Activated CD8-positive, alpha-beta memory T cell treated with anti-CD3 and anti-CD28 coated beads for 1 hour (primary cell): ENCODE measurements at places on chromosomes 11 and 22.

DNA sequence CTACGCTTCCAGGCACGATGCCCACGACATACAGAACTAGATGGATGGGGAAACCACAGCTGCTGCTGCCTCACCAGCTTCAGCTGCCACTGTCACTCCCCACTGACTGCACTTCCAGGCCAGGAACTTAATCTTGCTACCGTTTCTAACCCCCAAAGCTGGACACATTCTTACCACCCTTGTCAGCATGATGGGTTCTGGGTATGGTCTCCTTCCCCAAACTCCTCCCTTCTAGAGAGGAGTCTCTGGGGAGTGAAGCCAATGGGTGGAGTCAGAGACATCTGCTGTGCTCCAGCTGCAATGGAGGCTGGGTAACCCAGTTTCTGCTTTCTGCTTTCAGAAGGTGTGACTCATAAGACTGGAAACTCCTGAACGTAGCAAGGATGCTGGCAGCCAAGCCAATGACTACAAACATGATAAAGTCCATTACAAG is 87.0 kb upstream of the THY1 start:
- no peak for DNase-seq

GRCh38 chr11:100445231-100445735 is 241.8 kb upstream of the ARHGAP42 start:
- no peak for DNase-seq

DNA sequence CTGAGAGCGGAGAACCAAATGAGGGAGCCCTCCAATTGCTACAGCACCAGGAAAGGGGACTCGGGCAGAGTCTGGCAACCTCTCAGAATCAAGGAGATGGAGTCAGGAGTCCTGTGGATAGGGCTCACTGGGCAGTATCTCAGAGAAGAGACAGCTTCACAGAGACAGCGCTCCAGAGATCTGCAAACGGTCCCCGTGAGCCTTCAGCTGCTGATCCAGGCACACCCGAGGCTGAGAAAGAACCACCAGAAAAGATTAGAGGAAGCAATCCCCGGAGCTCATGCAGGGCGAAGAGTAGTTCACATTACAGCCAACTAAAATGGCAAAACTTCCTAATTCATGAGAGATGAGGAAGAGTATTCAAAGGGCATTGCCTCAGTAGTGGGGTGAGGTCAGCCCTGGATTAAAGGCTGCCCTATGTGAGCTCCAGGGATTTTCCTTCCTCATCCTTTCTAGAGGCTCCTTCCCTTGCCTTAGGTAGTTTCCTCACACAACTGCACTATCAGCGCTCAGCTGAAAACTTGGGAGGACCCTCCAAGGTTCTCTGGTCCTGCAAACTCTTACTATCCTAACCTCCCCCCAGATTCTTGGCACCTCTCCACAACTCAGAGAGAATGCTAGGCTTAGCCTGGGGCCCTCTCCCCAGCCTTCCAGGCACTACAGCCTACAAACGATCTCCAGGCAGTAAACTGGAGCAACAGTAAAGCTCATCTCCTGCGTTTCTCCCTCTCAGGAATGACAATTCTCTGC is 23.7 kb downstream of the SCN4B start:
- DNase-seq = no peak

DNA sequence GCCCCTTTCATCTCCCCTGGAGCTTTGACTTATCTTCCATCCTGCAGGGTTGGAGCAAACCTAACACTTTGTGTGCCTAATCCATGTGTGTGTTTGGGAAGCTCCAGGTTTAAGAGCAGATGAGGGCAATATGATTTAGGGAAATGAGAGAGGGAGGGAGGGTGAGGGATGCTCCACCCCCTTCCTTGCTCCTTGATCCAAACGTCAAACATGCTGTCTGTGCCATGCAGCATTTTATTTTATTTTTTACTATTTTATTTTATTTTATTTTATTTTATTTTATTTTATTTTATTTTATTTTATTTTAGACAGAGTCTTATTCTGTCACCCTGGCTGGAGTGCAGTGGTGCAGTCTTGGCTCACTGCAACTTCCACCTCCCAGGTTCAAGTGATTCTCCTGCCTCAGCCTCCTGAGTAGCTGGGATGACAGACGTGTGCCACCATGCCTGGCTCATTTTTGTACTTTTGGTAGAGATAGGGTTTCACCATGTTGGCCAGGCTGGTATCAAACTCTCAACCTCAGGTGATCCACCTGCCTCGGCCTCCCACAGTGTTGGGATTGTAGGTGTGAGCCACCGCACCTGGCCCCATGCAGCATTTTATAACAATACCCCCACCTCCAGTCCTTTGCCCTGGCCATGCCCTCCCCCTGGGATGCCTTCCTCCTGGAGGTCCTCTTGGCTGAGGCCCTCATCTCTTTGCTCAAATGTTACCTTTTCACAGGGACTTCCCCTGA is 52.6 kb upstream of the CRYBB3 start:
- no peak for DNase-seq

DNA sequence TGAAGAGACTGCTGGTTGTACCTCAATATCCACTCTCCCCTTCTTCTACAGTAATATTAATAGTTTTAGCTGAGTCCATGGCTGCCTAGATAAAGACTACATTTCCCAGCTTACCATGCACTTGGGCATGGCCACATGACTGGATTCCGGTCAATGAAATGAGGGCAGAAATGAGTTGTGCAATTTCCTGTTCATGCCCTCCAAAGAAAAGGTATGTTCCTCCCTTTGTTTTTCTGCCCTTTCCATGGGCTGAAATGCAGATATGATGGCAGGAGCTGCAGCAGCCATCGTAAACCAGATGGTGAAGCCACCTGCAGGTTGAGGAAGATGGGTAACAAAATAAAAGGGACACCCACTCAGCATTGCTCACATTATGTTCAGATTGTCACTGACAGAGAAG is 15.3 kb upstream of the ELFN2 start:
- no peak for DNase-seq

DNA sequence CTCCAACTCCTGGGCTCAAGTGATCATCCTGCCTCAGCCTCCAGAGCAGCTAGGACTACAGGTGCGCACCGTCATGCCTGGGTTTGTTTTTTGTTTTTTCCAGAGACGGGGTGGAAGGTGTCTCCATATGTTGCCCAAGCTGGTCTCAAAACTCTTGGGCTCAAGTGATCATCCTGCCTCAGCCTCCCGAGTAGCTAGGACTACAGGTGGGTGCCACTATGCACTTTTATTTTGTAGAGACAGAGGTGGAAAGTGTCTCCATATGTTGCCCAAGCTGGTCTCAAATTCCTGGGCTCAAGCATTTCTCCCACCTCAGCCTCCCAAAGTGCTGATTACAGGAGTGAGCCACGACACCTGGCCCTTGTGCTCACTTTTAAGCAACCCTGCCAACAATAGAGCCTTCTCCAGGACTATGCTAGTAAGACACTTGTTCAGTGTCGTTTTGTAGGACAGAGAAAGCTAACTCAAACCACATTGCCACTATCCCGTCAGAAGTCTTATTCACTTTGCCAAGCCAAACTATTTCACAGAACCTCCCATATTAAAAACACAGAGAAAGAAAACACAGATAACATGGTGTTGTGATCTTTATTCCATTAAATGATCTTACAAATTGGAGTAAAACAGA is 9.4 kb upstream of the PLAAT3 start:
- no peak for DNase-seq

GRCh38 chr11:71442880-71443279 is 5.3 kb downstream of the DHCR7 start:
- no peak for DNase-seq

- DNase-seq = no peak
Observed at GRCh38 chr11:69200331-69201065, 44.8 kb downstream of the SMIM38 start.

- DNase-seq = no peak
Observed at GRCh38 chr22:20491346-20491745, 4.2 kb downstream of the KLHL22 start.

- DNase-seq = no peak
Observed at GRCh38 chr11:46064221-46064620, 57.0 kb downstream of the PHF21A start.

- DNase-seq = no peak
Observed at GRCh38 chr11:78643676-78644056, 69.0 kb upstream of the NARS2 start.
